ENCODE measurements at places on chromosomes 7 and 10.

DNA sequence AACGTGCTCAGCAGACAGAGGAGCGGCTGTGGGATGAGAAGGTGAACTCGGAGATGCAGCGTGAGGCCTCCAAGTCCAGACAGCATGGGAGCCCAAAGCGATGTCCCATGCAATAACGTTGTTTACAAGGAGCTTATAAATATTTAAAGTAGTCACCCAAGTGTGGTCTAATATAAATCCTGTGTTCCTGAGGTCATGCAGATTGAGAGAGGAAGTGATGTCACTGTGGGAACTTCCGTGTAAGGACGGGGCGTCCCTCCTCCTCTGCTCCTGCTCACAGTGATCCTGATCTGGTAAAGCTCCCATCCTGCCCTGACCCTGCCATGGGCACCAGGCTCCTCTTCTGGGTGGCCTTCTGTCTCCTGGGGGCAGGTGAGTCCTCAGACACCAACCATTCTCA is 94.7 kb upstream of the PRSS58 start:
- no peak for DNase-seq

DNA sequence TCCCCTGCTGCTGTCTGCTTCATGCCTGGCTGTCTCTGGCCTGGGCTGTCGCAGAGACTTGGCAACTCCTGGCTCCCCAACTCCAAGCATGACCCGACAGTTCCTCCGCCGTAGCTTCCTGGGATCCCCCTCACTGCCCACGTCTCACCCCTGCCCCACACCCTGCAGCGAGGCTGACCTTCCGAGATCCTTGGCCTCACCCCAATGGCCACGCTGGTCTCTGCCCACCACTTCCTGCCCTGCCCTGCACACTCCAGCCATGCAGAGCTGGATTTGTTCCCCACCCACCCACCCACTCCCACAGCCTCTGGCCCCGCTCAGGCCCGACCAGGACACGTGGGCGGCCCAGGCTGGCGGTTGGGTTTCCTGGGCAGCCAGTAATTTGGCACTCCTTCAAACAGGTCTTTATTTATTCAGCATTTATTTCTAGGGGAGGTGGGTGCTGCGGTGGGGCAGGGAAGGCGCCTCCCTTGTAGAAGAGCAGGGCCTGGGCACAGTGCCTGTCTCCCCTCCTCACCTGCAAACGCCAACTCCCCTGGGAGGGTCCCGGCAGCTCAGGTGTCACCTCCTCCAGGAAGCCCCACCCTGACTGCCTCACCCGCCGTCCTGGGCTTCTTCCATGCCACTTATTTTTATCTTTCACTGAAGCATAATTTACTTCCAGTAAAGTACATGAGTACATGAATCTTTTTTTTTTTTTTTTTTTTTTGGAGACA is 25.5 kb downstream of the GTF2IRD1 start:
- DNase-seq: no peak

- DNase-seq: no peak
Measured at GRCh38 chr7:110721395-110721794, 369.5 kb upstream of the LRRN3 start.

- no peak for DNase-seq
Measured at GRCh38 chr7:14888962-14889361, 13.6 kb downstream of the DGKB start.

DNA sequence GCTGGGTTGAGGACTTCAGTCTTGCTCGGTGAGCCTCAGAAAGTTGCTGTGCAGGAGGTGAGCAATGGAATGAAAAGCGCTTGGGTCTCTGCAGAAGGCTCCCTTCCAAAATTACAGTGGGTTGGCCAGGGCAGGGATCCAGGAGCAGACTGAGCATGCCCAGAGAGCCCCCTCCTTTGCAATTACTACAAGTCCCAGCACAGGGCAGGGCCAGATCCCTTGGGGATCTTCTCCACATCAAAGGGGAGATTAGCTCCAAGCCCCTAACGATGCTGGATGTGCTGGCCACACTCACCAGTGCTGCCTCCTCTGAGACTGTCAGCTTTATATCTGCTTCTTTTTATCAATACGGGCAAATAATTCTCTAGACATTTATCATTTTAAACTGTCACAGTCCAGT is 337.5 kb downstream of the RPS24 start:
- DNase-seq: peak; percentile 19

- no peak for DNase-seq
Measured at GRCh38 chr7:154442939-154443338, 390.7 kb downstream of the DPP6 start.

DNA sequence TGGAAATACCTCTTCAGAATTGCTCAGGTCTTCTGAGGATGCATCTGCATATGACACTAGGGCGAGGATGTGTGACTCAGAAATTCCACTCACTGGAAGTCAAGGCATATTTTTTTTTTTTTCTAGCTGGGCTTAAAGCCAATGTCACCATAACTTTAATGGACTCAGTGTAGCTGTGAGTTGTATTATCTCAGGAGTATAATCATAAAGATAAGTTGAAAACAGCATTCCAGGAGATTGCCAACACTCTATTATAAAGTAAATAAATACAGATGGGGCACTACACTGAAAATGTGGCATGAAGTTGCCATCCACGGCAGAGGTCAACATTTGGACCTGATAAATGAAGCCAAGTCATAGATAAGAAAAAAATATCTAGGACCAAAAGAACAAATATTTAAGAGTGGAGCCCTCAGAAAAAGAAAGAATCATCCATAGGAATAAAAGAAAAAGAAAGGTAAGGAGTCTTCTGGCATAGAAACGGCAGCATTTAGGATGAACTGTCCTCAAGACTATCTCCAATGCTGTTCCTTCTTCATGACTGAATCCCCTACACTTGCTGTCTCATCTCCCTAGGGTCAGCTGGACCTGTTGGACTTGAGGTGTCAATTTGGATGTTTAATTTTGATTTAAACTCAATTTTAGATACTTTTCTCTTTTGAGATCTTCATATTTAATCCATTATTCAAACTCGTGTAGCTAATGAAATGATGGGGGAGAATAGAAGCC is 72.9 kb upstream of the CAV2 start:
- DNase-seq: peak; percentile 18

- DNase-seq: no peak
Measured at GRCh38 chr7:67894746-67895145, 898.1 kb downstream of the TYW1 start.

GRCh38 chr10:64814201-64814600 is 1293.0 kb downstream of the REEP3 start:
- no peak for DNase-seq

GRCh38 chr7:138169441-138169851 is 93.2 kb downstream of the AKR1D1 start:
- no peak for DNase-seq

DNA sequence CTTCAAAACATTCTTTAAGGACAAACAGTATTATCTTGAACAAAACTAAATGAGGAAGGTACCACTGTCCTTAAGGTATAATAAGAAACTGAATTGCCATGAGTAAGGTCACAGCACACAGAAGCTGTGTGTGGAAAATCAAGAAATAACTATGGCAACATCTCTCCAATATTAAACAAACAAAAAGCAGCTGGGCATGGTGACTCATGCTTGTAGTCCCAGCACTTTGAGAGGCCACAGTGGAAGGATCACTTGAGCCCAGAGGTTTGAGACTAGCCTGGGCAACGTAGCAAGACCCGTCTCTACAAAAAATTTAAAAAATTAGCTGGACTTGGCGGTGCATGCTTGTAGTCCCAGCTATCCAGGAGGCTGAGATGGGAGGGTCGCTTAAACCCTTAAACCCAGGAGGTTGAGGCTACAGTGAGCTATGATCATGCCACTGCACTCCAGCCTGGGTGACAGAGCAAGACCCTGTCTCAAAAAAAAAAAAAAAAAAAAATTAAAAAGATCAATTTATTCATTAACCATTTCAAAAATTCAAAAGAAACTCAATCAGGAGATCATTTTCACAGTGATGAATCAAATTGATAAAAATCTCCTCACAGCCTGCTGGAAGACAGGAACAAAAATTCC is 195.4 kb downstream of the SKIDA1 start:
- peak; percentile 62 for DNase-seq

DNA sequence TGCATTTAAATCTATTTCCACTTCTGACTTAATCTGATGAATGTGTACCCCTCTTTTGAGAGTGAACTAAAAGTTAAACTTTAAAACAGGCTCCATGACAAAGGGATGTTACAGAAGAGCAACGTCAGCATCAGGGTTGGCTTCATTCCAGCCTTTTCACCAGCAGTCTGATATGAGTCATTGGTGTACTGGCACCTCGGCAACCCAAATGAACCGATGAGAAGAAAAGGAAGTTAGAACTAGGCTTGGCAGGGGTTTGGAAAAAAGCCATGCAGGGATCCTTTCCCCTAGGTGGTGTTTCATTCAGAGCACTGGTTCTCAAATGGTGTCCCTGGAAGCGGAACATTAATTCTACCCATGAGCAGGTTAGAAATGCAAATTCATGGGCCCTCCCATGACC is 53.6 kb downstream of the SEC61G start:
- DNase-seq: peak; percentile 38

DNA sequence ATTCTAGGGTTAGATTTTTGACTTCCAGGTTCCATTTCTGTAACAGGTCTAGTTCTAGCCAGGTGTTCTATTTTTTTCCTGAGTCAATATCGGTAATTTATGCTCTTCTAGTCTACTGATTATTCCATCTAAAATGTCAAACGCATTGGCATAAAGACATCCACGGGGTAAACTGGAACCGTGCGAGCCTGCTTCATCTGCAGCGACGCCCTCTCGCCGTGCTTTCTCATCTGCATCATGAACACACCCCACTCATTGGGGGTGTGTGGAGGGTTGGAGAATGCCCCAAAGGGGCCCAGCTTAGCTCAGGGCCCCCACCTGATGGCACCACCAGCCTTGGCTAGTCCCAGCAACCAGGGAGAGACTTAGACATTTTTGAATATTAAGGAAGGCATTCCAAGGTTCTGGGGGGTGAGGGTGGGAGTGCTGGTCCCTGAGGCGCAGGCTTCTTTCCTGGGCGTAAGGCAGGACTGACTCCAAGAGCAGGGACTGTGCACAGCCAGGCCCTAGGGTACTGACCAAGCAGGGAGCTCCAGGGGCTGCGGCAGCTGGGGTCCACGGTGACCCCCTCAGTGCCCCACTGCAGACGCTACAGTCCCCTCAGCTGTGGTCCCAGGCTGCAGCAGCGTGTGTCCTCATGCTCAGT is 12.9 kb upstream of the CRYGN start:
- no peak for DNase-seq

- DNase-seq: no peak
Measured at GRCh38 chr7:11587048-11587447, 244.9 kb downstream of the THSD7A start.

- no peak for DNase-seq
Measured at GRCh38 chr10:17153321-17153720, 23.7 kb upstream of the CUBN start.

DNA sequence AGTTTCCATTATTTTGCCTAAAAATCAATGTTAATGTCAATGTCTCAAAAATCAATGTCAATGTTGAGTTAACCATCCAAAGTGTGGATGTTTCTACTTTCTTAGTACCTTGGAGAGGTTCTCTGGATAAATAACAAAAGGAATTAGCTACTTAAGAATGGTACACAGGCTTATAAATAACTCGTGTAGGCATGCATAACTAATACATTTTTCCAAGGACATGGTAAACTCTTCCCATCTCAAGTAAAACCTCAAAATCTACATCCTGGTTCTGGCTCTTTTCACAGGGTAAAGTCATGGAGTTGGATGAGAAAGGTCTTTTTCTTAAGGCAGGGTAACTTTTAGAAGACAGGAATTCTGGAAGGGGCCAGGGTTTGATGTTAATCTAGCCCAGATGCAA is 59.9 kb downstream of the CAV1 start:
- DNase-seq: no peak

- no peak for DNase-seq
Measured at GRCh38 chr7:111593343-111593742, 31.1 kb upstream of the IMMP2L start.

GRCh38 chr7:69018200-69018599 is 580.1 kb upstream of the AUTS2 start:
- DNase-seq: no peak

- no peak for DNase-seq
Measured at GRCh38 chr7:151392426-151392825, 17.4 kb downstream of the WDR86 start.

DNA sequence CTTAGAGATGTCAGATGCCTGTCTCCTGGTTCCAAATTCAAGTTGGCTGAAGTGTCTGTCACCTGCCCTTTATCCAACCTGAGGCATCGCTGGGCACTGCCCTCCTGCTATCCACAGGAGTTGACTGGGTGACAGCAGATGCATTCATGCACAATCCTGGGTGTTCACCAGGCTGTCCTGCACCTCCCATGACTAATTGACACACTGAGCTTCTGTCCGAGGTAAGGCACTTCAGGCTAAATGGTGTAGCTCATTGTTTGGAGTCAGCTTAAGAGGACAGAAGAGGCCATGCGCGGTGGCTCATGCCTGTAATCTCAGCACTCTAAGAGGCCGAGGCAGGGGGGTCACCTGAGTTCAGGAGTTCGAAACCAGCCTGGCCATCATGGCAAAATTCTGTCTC is 2.4 kb downstream of the UCMA start:
- DNase-seq: peak; percentile 55
